ENCODE measurements at places on chromosomes 11 and 22. TPM values are rescaled to one million over a fixed set of nuclear protein-coding genes. Genes with fewer than 3 reads are reported as not detected.

KRTAP5-8 gene
- total RNA-seq = not detected

P2RX3 gene
- 0.48 TPM for total RNA-seq

TP53AIP1 gene
- not detected for total RNA-seq

TSPAN32 gene
- total RNA-seq = 26.2 TPM

A4GALT gene
- total RNA-seq = 97.7 TPM

NLRX1 gene
- total RNA-seq = 25.4 TPM

OR52I2 gene
- total RNA-seq = not detected

SERPIND1 gene
- 0.13 TPM for total RNA-seq

KCNK4 gene
- not detected for total RNA-seq

SHANK2 gene
- 0.11 TPM for total RNA-seq

OVOL1 gene
- total RNA-seq = not detected

OSBPL5 gene
- total RNA-seq = 16.6 TPM

KRTAP5-1 gene
- total RNA-seq = not detected

SLC22A6 gene
- total RNA-seq = not detected

OR10D3 gene
- total RNA-seq = not detected

PHETA2 gene
- total RNA-seq = 4.5 TPM

FOLR3 gene
- total RNA-seq = not detected

RAC2 gene
- 5.1 TPM for total RNA-seq

DGCR6 gene
- 7.6 TPM for total RNA-seq

C22orf31 gene
- not detected for total RNA-seq

FAM83F gene
- total RNA-seq = 2.3 TPM

OR10A4 gene
- not detected for total RNA-seq

MMP12 gene
- total RNA-seq = not detected

TRPM5 gene
- total RNA-seq = not detected

P2RY2 gene
- 13.5 TPM for total RNA-seq

BIRC3 gene
- total RNA-seq = 1.8 TPM

ENTHD1 gene
- not detected for total RNA-seq

LDLRAD3 gene
- total RNA-seq = 4.4 TPM

SLC25A17 gene
- total RNA-seq = 4.5 TPM

DTX4 gene
- 1.5 TPM for total RNA-seq

APOL6 gene
- total RNA-seq = 5.7 TPM

ANKK1 gene
- total RNA-seq = 0.16 TPM

SCUBE2 gene
- 3.9 TPM for total RNA-seq

TBX10 gene
- not detected for total RNA-seq

TUBGCP6 gene
- 22.8 TPM for total RNA-seq

PRDX5 gene
- total RNA-seq = 208 TPM

GP1BB gene
- 5.5 TPM for total RNA-seq

SLC25A18 gene
- total RNA-seq = 0.11 TPM

BTG4 gene
- not detected for total RNA-seq

CABP4 gene
- 0.11 TPM for total RNA-seq

SUSD2 gene
- 3.1 TPM for total RNA-seq

OR8K5 gene
- total RNA-seq = not detected

MAJIN gene
- total RNA-seq = not detected

WNT11 gene
- total RNA-seq = 9.2 TPM

PRAME gene
- 0.27 TPM for total RNA-seq

DPAGT1 gene
- 18.9 TPM for total RNA-seq

UBQLNL gene
- total RNA-seq = 0.11 TPM

MEI1 gene
- total RNA-seq = 0.40 TPM

FBXO7 gene
- 44.8 TPM for total RNA-seq

ISX gene
- not detected for total RNA-seq

BRD1 gene
- 18.0 TPM for total RNA-seq

SIK3 gene
- total RNA-seq = 47.4 TPM

PAFAH1B2 gene
- total RNA-seq = 68.9 TPM

RTN4RL2 gene
- 0.73 TPM for total RNA-seq

ALX4 gene
- total RNA-seq = 0.05 TPM

RRM1 gene
- total RNA-seq = 33.9 TPM

NAV2 gene
- 50.8 TPM for total RNA-seq

All from cardiac septum (tissue), 1 donor.